ENCODE measurements at places on chromosomes 1 and 21. TPM values are rescaled to one million over a fixed set of nuclear protein-coding genes. Genes with fewer than 3 reads are reported as not detected.

SPATA45 gene
- total RNA-seq: not detected

DNA sequence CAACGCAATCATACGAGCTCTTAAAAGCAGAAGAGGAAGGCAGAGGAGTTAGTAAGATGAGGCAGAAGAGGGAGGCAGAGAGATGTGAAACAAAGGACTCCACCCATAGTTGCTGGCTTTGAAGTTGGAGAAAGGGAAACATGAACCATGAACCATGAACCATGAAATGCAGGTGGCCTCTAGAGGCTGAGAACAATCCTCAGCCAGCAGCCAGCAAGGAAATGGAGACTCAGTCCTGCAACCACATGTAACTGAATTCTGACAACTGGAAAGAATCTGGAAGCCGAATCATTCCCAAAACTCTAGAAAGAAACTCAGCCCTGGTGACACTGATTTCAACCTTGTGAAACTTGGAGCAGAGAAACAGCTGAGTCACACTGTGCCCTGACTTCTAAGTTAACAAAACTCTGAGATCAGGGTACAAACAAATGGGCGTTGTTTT is 10.1 kb downstream of the DIPK1A start:
- DNase-seq: no peak

TMEM61 gene
- not detected for total RNA-seq

- DNase-seq: peak; percentile 90
Measured at GRCh38 chr1:234535763-234536515, 57.0 kb upstream of the TARBP1 start.

KPRP gene
- total RNA-seq: not detected
